Astrocyte (in vitro differentiated cells and primary cell): ENCODE measurements at places on chromosomes 1 and 21. TPM values are rescaled to one million over a fixed set of nuclear protein-coding genes. Genes with fewer than 3 reads are reported as not detected.

DNA sequence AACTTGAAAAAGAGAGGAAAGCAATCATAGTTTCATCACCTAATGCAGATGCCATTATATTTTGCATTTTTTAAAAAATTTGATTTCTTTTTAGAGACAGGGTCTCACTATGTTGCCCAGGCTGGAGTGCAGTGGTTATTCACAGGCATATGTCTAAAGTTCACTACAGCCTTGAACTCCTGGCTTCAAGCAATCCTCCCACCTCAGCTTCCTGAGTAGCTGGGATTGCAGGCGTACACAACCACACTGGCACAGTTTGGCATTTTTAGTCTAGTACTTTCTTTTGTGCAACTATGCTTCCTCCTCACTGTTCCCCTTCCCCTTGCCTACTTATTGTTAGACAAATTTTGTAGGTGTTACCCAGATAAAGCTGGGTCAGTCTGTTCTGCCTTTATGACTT is 18.0 kb downstream of the RHOU start:
- no peaks in the 10 kb centered on the region for H3K4me1 ChIP-seq
- H3K36me3 ChIP-seq = no peaks in the 10 kb centered on the region
- peaks cover 37% of the 10 kb centered on the region for H3K27me3 ChIP-seq
- no peak overlapping the region for H3K4me3 ChIP-seq

DNA sequence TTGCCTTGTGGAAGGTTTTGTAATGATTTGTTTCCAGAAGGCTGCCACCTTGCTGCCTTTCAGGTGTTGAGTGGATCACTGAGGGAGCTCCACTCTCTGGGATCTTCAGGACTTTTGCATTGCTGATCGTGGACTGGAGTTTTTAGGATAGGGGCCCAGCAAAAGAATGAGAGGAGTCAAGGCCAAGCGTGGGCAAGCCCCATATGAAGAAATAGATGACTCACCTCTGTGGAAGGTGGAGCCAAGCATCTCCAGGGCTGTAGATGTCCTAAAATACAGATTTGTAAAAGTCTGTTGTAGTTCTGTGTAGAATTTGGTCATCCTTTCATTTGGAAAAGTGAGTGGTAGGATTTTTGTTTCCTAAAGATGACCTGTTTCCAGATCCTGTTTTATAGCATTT is 67.0 kb downstream of the ST3GAL3 start:
- H3K27me3 ChIP-seq = no peaks in the 10 kb centered on the region
- peak; percentile 53 for DNase-seq
- H3K4me1 ChIP-seq = peaks cover 13% of the 10 kb centered on the region

DNA sequence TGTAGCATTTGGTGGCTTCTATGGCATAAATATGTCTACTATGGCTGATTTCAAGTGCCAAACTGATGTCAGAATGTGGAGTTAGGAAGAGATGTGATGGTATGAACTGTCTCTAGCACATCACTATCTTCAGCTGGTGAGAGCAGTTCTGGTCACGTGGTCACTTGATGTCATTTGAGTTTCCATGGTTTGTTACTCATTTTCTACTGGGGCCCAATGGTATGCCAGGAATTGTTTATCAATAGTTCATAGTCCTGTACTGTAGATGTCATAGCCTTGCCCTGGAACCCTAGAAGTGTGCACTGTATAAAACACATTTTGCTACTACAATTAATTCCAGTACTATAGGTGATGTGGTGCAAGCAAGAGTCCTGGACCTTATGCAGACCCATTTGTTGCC is 153.7 kb downstream of the PDE4B start:
- H3K4me1 ChIP-seq = no peaks in the 10 kb centered on the region
- DNase-seq = no peak
- no peaks in the 10 kb centered on the region for H3K27me3 ChIP-seq
- no peak overlapping the region for H3K27ac ChIP-seq
- no peak overlapping the region for H3K4me3 ChIP-seq

DNA sequence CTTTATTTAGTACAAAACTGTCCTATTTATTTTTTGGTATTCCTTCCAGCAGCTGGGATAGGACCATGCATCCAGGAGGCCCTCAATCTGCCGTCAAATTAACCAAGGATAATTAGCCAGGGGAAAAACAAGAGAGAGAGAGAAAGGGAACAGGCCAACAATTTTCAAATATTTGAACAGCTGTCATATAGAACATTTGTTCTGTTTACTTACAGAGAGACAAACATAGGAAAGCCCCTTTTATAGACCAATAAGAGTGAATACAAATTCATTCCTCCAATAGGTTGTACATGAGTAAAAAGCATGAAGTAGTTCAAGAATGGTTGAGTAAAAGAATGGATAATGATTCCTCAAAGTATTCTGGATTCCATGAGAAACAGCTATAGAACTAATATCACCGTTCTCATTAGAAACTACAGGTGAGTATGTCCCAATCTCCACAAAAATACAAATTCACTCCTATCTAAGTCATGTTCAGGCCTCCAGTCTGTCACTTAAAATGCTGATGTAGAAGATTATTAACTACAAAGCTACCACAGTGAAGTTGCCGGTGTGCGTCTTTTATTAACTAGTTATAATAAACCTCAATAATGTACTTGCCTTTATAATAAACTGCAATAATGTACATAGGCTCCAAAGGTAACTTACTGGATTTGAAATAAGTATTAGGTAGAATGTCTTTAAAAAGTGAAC is 64.8 kb upstream of the GNG4 start:
- DNase-seq = no peak
- no peak overlapping the region for H3K4me3 ChIP-seq
- no peak overlapping the region for H3K27ac ChIP-seq
- no peaks in the 10 kb centered on the region for H3K27me3 ChIP-seq

- DNase-seq = no peak
- H3K27ac ChIP-seq = no peak overlapping the region
- peaks cover 32% of the 10 kb centered on the region for H3K4me1 ChIP-seq
- H3K4me3 ChIP-seq = no peak overlapping the region
Measured at GRCh38 chr1:219661464-219662092, 48.7 kb upstream of the ZC3H11B start.

- H3K36me3 ChIP-seq = no peaks in the 10 kb centered on the region
- H3K27ac ChIP-seq = peak overlapping the region; percentile 4
- no peak overlapping the region for H3K4me3 ChIP-seq
- peaks cover 33% of the 10 kb centered on the region for H3K4me1 ChIP-seq
Measured at GRCh38 chr1:39170731-39171667, 33.5 kb upstream of the MACF1 start.

- peaks cover 3% of the 10 kb centered on the region for H3K27me3 ChIP-seq
- H3K4me1 ChIP-seq = no peaks in the 10 kb centered on the region
- DNase-seq = no peak
- no peak overlapping the region for H3K4me3 ChIP-seq
- no peak overlapping the region for H3K27ac ChIP-seq
Measured at GRCh38 chr1:114956570-114956969, 73.1 kb upstream of the TSHB start.

GRCh38 chr1:97640677-97641076 is 280.2 kb downstream of the DPYD start:
- no peaks in the 10 kb centered on the region for H3K36me3 ChIP-seq
- no peak overlapping the region for H3K27ac ChIP-seq
- no peak for DNase-seq
- no peaks in the 10 kb centered on the region for H3K27me3 ChIP-seq
- H3K4me3 ChIP-seq = no peak overlapping the region

- H3K4me3 ChIP-seq = no peak overlapping the region
- H3K27ac ChIP-seq = peak overlapping the region; percentile 37
- DNase-seq = peak; percentile 99
- H3K27me3 ChIP-seq = no peaks in the 10 kb centered on the region
- H3K36me3 ChIP-seq = no peaks in the 10 kb centered on the region
Measured at GRCh38 chr1:67060811-67061218, 6.9 kb upstream of the SLC35D1 start.

Gene SZT2
- 28.5 and 30.0 TPM in 2 replicates for total RNA-seq

GRCh38 chr1:209402697-209403096 is 180.8 kb upstream of the CAMK1G start:
- H3K4me1 ChIP-seq = peaks cover 45% of the 10 kb centered on the region
- no peak overlapping the region for H3K4me3 ChIP-seq
- H3K27me3 ChIP-seq = no peaks in the 10 kb centered on the region
- H3K36me3 ChIP-seq = no peaks in the 10 kb centered on the region
- H3K27ac ChIP-seq = no peak overlapping the region
- DNase-seq = no peak

Gene MRTO4
- 37.9 and 41.0 TPM in 2 replicates for total RNA-seq

Gene NEK2
- total RNA-seq = 1.4 and 1.6 TPM in 2 replicates

Gene UBE2U
- total RNA-seq = not detected in 2 replicates

DNA sequence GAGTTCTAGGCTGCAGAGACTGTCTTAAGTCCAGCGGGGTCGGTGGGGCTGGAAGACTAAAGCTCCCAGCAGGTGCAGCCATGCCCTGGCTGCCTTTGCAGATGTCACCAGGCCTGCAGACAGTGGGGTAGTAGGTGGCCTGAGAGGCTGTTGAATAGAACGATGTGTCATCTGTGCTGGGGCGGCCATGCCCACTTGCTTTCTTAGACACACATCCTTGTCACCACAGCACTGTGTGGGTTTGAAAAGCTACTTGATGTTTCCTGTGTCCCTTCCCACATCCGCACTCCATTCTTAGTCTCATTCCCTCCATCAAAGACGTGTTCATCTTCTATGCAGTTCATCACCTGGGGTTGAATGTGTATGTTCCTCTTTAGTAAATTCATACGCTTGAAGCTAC is 184.5 kb upstream of the TMEM51 start:
- H3K27me3 ChIP-seq = no peaks in the 10 kb centered on the region
- peak overlapping the region; percentile 66 for H3K27ac ChIP-seq
- no peak for DNase-seq
- no peak overlapping the region for H3K4me3 ChIP-seq

- no peaks in the 10 kb centered on the region for H3K36me3 ChIP-seq
- DNase-seq = no peak
- no peak overlapping the region for H3K27ac ChIP-seq
- no peaks in the 10 kb centered on the region for H3K4me1 ChIP-seq
- H3K4me3 ChIP-seq = no peak overlapping the region
- H3K27me3 ChIP-seq = no peaks in the 10 kb centered on the region
Measured at GRCh38 chr1:185776522-185776921, 42.3 kb downstream of the HMCN1 start.
